ENCODE measurements at places on chromosomes 4 and X. TPM values are rescaled to one million over a fixed set of nuclear protein-coding genes. Genes with fewer than 3 reads are reported as not detected.

Gene TEX13B
- polyA plus RNA-seq: not detected

Gene CXorf51A
- not detected for polyA plus RNA-seq

Gene MORF4L2
- polyA plus RNA-seq: 486 TPM

Gene ETDB
- not detected for polyA plus RNA-seq

Gene FDCSP
- polyA plus RNA-seq: not detected

Gene TRIM75
- not detected for polyA plus RNA-seq

Gene RNF212
- polyA plus RNA-seq: 6.0 TPM

DNA sequence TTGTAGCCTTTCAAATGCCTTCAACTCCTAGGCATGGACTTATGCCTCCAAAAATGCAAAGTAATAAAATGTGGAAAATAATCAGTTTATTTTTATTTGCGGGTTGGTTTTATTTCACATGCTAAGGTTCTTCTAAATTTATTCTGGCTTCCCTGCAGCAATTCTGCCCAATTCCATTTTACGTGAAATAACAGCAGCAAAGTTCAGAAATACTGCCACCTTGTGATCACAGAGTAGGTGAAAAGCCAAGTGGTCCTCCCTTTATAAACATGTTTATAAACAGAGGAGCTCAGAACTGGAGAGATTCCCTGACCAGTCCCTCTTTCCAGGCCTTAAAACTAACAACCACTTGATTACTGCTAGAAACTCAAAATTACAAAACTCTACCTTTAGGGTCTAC lies 14.7 kb upstream of the DCHS2 start:
- peaks cover 34% of the 10 kb centered on the region for H3K27me3 ChIP-seq
- H3K27ac ChIP-seq: no peak overlapping the region
- no peaks in the 10 kb centered on the region for H3K4me1 ChIP-seq
- no peaks in the 10 kb centered on the region for H3K36me3 ChIP-seq

DNA sequence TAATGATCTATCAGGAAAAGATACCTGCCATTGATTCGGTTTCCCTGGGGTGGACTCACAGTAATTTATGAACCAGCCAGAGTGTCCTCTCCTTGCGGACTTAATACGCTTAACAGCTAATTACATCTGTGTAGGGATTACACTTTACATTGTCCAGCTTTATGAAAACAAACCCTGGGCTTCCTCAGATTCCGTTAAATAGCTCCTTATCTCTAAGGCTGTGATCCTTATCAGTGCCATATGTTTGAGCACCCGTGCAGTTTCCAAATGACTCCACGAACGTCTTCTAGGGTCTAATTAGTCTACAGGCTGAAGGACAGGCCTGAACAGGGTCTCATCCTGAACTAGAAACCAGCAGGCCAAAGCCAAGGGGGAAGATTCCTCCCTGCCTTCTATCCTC lies 56.9 kb downstream of the KDR start:
- H3K36me3 ChIP-seq: no peaks in the 10 kb centered on the region
- no peak overlapping the region for H3K4me3 ChIP-seq
- no peak overlapping the region for H3K27ac ChIP-seq
- no peaks in the 10 kb centered on the region for H3K27me3 ChIP-seq
- 0 out of 2 replicates have a peak, but pooled peaks cover 6% of the 10 kb centered on the region for H3K4me1 ChIP-seq

DNA sequence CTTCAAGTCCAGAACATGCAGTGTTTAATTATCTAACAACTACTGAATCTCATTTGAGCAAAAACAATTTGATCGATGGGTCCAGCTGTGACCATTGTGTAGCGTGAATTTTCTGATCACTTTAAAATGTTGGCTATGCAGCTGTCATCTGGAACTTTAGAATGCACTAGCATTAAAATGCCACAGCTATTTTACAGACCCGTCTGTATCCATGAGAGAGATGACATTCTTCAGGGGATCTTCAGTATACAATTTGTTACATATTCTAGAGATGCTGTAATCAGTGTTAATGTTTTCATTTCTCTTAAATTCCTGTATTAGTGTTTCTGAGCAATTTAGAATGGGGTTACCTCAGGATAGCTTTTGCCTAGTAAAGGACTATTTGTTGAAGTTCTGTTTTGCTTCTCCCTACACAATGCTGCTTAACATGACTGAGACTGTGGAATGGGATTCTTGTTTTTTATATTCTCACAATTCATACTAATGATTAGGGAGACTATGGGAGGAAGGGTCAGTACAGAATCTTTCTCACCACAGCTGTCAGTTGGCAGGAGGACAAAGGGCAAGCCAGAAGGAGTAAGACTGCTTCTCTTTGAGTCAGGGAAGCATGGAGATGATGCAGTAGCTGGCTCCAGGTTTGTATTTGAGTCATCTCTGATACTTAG lies 13.2 kb upstream of the CTSO start:
- H3K27ac ChIP-seq: peak overlapping the region; percentile 11
- H3K27me3 ChIP-seq: no peaks in the 10 kb centered on the region
- H3K4me1 ChIP-seq: peaks cover 10% of the 10 kb centered on the region
- peak; percentile 68 for DNase-seq
- no peaks in the 10 kb centered on the region for H3K36me3 ChIP-seq

GRCh38 chr4:78518561-78518960 lies 33.0 kb upstream of the ANXA3 start:
- DNase-seq: no peak
- no peak overlapping the region for H3K4me3 ChIP-seq
- H3K36me3 ChIP-seq: peaks cover 7% of the 10 kb centered on the region
- H3K4me1 ChIP-seq: peaks cover 11% of the 10 kb centered on the region

DNA sequence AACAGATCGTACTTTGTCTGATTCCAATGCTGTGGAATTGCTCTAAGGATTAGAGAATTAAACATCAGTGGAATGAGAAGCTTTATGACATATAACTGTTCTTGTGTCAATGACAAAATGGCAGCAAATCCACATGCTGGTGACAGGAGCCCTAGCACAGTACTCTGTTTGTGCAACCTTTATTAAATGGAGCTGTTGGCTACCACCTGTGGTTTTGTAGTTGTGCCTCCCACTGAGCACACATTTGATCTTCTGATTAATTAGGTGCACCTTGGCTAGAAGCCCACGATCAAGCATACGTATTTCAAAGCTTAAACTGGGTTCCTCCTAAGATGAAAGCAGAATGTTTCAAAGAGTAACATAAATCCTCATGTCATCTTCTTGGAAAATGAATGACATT lies 394.0 kb upstream of the IGFBP7 start:
- H3K27me3 ChIP-seq: no peaks in the 10 kb centered on the region
- H3K4me1 ChIP-seq: no peaks in the 10 kb centered on the region
- no peak overlapping the region for H3K27ac ChIP-seq
- DNase-seq: no peak
- H3K4me3 ChIP-seq: no peak overlapping the region

DNA sequence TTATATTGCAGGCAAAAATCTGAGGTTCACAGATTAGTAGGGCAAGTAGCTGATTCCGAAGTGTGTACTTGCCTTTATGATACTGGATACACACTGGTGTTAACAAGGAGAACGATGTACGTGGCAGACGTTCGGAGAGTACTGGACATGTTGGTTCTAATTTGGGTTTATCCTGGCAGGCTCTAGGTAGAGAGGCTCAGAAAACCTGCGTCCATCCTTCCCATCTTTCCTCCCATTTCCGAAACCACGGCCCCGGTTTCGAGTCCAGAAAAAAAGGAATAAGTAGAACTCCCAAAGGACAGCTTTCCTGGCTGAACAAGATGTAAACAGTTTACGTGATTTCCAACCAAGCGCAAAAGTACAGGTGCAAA lies 351 bp upstream of the SLC30A9 start:
- H3K27me3 ChIP-seq: no peaks in the 10 kb centered on the region
- no peak for DNase-seq
- peak overlapping the region; percentile 92 for H3K4me3 ChIP-seq
- H3K4me1 ChIP-seq: peaks cover 31% of the 10 kb centered on the region
- H3K27ac ChIP-seq: peak overlapping the region; percentile 44

DNA sequence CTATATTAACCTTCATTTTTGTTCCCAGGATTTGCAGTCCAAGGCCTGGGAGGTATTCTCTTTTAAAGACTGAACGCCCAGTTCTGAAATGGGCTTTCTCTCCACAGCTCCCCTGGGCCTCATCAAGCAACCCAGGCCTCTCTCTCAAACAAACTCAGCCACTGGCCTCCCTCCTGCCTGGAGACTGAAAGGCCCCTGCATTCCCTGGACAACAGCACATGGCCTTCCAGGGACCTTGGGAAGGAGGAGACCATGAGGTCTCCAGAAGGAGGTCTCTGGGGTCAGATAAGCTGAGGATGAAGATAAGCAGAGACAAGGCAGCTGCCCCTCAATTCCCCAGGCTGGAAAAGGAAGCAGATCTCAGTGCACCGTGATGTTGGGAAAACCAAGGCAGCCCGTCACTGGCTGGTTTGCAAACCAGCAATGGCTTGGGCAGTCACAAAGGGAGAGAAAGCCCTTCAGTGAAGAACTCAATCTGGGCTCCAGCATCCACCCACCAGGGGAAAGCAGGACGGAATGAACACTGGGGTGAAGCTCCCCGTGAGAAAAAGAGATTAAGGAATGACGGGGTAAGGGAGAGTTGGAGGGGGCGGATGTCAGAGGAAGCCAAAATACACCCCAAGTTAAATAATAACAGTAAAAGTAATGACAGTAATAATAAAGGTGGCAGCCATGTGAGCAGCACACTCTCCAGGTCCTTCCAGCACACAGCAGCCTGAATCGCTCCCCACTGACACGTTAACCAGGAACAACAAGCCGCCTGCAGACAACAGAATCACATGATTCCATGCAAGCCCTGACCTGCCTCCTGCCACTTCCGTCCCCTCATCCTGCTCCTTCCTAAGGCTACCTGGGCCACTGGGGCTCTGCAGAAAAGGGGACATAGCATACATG lies 22.3 kb downstream of the AMOT start:
- H3K36me3 ChIP-seq: no peaks in the 10 kb centered on the region
- no peak for DNase-seq
- H3K27ac ChIP-seq: no peak overlapping the region
- no peak overlapping the region for H3K4me3 ChIP-seq

DNA sequence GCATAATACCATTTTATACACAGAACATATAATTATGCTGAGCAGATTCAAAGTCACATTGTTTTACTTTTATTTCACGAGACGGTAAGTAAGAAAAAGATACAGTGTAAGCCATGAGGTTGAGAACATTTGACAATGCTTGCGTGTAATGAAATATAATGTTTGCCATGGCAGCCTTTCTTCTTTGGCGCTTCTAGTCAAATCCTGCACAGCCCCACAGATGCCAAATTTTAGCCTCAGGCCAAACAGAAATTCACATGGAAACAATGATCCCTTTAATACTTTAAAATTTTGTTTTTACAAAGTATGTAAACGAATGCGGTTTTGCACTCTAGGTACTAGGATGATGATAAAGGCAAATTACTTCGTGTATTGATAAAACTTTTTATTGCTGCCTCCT lies 502.7 kb upstream of the SMIM31 start:
- no peaks in the 10 kb centered on the region for H3K4me1 ChIP-seq
- H3K36me3 ChIP-seq: no peaks in the 10 kb centered on the region
- no peaks in the 10 kb centered on the region for H3K27me3 ChIP-seq
- no peak overlapping the region for H3K27ac ChIP-seq

DNA sequence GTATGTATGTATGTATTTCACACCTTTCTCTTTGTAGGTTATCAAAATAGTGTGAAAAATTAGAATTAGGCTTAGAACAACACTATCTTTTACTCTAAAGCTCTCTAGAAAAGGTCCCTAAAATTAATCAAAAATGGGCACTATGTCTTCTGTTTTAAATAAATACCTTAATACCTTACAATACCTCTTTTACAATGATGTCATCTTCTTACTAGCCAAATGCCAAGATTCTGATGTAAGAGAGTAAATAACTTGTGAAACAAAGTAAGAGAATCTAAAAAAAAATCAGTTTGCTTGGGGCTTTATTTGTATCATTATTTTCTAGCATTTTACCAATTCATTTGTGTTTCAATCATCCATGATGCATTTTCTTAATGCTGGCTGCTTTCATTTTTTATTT lies 402.2 kb upstream of the MAGEB2 start:
- no peaks in the 10 kb centered on the region for H3K36me3 ChIP-seq
- no peaks in the 10 kb centered on the region for H3K27me3 ChIP-seq
- no peaks in the 10 kb centered on the region for H3K4me1 ChIP-seq

- H3K36me3 ChIP-seq: no peaks in the 10 kb centered on the region
- H3K4me1 ChIP-seq: no peaks in the 10 kb centered on the region
- no peak overlapping the region for H3K4me3 ChIP-seq
Observed at GRCh38 chr4:150599547-150599946, 17.6 kb downstream of the MAB21L2 start.

- no peak overlapping the region for H3K27ac ChIP-seq
- DNase-seq: peak; percentile 25
- H3K36me3 ChIP-seq: no peaks in the 10 kb centered on the region
- H3K4me1 ChIP-seq: no peaks in the 10 kb centered on the region
Observed at GRCh38 chrX:133668225-133668931, 253.1 kb upstream of the GPC4 start.

GRCh38 chrX:38694394-38694793 lies 106.9 kb upstream of the MID1IP1 start:
- DNase-seq: peak; percentile 0
- H3K36me3 ChIP-seq: no peaks in the 10 kb centered on the region
- H3K27me3 ChIP-seq: no peaks in the 10 kb centered on the region

DNA sequence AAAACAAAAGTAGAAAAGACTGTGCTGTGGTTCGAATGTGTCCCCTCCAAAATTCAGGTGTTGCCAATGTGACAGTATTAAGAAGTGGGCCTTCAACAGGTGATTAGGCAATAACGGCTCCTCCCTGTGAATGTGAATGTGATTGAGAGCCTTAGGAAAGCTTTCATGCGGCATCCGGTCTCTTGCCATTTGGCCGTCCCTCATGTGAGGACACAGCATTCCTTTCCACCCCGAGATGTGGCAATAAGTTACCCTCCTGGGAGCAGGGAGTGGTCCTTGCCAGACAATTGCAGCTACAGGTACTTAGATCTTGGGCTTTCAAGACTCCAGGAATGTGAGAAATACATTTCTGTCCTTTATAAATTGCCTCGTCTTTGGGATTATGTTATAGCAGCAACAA lies 129.3 kb downstream of the CPEB2 start:
- DNase-seq: no peak
- H3K4me1 ChIP-seq: 0 out of 2 replicates have a peak, but pooled peaks cover 5% of the 10 kb centered on the region
- no peak overlapping the region for H3K27ac ChIP-seq

- no peak overlapping the region for H3K27ac ChIP-seq
- H3K4me3 ChIP-seq: no peak overlapping the region
- no peaks in the 10 kb centered on the region for H3K36me3 ChIP-seq
- DNase-seq: no peak
- H3K27me3 ChIP-seq: no peaks in the 10 kb centered on the region
Observed at GRCh38 chr4:183374950-183375555, 52.8 kb upstream of the CLDN24 start.

- H3K27me3 ChIP-seq: no peaks in the 10 kb centered on the region
- no peak overlapping the region for H3K4me3 ChIP-seq
- H3K36me3 ChIP-seq: peaks cover 9% of the 10 kb centered on the region
Observed at GRCh38 chr4:76196376-76196775, 17.2 kb downstream of the SCARB2 start.

DNA sequence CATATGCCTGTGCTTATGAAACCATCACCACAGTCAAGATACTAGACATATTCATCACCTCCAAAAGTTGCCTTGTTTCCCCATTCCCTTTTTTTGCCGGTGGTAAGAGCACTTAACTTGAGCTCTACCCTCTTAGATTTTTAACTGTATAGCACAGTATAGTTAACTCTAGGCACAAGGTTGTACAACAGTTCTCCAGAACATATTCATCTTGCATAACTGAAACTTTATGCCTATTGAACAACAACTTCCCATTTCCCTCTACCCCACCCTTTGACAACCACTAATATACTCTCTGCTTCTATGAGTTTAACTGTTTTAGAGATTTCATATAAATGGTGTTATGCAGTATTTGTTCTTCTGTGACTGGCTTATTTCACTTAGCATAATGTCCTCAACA lies 119.3 kb downstream of the ASB9 start:
- DNase-seq: no peak
- H3K27me3 ChIP-seq: no peaks in the 10 kb centered on the region
- H3K4me3 ChIP-seq: no peak overlapping the region
- H3K27ac ChIP-seq: no peak overlapping the region
- H3K4me1 ChIP-seq: no peaks in the 10 kb centered on the region
- no peaks in the 10 kb centered on the region for H3K36me3 ChIP-seq
